GM18507 (cell line): ENCODE measurements at places on chromosomes 7 and 10.

DNA sequence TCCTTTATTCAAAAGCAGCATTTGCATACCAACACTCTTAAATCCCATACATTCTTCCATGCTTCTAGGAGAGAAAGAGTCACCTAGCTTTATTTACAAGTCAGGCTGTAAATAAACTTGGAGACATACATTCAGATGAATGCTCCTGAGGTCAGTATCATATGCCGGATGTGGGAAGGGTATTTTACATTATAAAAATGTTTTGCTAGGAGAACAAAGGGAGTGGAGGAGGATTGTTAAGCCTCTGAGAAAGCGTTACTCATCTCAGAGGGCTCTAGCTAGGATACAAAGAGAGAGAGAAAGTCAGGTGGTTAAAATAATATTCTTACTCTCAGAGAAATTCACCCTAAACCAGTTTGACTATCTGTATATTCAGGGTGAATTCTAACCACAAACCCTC lies 300.9 kb upstream of the NPSR1 start:
- DNase-seq, result no peak

DNA sequence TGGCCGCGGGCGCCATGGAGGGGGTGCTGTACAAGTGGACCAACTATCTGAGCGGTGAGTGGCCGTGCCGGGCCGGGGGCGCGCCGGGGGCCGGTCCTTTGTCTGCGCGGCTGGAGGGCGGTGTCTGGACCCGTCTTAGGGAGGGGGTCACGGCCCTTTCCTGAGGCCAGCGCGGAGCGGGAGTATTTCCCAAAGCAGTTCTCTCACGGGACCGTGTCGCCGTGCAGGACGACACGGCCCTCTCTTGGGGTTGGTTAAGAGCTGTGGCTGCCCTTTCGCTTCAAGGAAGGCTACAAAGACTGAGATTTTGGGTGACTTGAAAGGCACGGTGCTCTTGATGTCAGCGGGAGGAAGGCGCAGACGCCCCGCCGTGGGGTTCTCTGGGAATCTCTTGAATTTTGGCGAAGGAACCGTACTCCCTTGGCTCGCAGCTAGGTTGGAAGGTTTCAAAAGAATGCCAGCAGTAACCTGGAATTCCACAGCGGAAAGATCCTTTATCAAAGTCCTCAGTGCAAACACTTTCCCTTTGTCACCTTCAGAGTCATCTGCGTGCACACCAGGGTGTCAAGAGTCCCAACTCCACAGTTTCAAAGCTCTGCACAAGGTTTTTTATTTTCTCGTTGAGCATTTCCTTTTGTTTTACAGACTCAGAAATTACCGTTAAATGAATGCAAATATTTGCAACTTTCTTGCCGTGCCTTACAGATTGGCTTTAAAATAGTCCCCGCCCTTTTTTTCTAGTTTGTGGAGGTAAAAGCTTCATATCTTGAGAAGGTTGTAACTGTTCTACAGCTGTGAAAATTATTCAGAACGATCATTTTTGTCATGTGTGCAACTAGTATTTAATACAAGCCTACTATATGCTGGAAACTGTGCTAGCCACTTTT lies 780 bp downstream of the PLEKHA8 start:
- DNase-seq, result no peak

GRCh38 chr10:101354328-101355071 lies 535 bp downstream of the BTRC start:
- DNase-seq, result no peak

GRCh38 chr7:101112233-101112632 lies 14.7 kb upstream of the SERPINE1 start:
- DNase-seq, result no peak

GRCh38 chr7:85039196-85039923 lies 147.5 kb downstream of the SEMA3D start:
- no peak for DNase-seq

DNA sequence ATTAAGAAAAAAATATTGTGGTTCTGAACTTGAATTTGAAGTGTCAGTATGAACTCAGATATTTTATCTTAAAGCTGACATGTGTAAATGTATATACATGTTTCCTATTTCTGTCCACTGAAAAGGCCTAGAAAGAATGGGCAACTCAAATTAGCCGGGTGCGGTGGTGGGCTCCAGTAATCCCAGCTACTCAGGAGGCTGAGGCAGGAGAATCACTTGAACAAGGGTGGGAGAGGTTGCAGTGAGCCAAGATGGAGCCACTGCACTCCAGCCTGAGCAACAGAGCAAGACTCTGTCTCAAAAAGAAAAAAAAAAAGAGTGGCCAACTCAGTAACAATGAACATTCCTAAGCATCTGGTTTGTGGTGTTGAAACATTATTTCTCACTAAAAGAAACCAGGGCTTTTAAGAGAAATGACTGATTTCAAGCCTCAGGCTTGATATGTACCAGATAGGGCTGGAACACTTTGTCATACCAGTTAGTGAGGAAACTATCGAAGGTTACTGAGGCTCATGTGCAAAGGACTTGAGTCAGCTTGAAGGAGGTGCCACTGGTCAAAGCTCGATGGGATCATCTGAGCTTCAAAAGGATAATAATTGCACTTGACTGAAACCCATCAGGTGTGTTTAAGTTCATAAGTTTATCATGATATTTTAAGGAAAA lies 40.5 kb downstream of the AOAH start:
- no peak for DNase-seq

- DNase-seq, result no peak
Observed at GRCh38 chr10:3714967-3715366, 70.0 kb downstream of the KLF6 start.

GRCh38 chr7:132488634-132489302 lies 87.5 kb downstream of the PLXNA4 start:
- DNase-seq, result no peak

GRCh38 chr10:5971315-5971832 lies 6.0 kb downstream of the IL15RA start:
- DNase-seq, result no peak

- no peak for DNase-seq
Observed at GRCh38 chr7:54989453-54990225, 29.2 kb upstream of the EGFR start.

GRCh38 chr10:118729641-118730258 lies 25.0 kb downstream of the CACUL1 start:
- no peak for DNase-seq

DNA sequence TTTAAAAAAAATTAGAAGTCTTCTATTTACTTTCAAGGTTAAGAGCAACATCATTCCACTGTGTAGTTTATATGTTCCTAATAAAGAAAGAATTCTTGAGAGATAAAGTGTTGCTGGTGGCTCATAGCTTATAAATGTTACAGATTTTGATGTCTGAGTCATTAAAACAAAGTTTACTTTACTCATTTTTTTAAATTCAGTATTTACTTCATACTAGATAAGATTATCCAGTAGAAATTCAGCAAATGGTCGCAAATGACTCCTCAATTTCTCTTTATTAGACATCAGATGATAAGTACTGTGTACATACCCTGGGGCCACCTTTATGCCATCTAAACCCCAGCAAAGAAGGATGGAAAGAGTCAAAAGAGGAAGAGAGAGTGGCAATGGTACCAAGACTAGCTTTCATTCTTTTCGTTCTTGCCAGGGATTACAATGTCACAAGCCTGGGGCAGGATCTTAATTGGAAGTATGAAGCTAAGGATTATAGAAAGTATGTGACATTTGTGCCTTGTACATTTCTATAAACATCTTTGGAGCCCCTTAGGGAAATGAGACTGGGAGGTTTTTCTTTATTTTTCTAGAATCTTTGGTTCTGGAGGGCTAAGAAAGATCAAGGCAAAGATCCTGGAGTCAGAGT lies 206.1 kb downstream of the CHRM2 start:
- no peak for DNase-seq

DNA sequence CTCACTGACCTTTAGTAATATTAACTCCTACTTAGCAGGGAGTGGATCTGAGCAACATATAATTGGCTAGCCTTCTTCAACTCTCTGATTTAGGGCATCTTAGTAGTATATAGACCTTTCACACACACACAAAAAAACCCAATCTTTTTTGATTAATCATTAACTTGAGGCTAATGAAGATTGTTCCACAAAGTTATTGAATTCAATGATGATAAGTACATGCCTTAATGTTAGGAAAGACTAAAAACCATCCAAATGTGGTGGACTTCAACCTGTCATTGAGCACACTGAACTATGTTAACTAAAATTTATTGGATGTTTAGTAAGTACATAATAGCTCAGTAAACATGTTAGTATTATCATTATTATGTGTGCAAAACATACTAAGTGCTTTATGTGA lies 179.4 kb upstream of the SLC25A13 start:
- DNase-seq, result no peak

DNA sequence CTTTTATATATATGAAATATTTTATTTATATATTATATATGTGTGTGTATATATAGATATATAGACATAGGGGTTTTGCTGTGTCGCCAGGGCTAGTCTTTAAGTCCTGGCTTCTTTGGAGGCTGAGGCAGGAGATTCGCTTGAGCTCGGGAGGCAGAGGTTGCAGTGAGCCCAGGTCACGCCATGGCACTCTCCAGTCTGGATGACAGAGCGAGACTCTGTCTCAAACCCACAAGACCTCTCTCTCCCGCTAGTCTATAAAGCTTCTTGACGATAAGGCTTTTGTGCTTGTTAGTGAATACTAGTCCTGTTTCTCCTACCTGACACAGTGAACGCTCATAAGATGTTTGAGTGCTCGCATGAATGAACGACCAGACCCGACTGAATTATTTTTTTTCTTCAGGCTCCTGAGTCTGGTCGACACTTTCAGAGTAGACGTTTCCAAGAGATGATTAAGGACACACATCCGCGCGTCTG lies 577 bp upstream of the DDX21 start:
- DNase-seq, result peak; percentile 33

DNA sequence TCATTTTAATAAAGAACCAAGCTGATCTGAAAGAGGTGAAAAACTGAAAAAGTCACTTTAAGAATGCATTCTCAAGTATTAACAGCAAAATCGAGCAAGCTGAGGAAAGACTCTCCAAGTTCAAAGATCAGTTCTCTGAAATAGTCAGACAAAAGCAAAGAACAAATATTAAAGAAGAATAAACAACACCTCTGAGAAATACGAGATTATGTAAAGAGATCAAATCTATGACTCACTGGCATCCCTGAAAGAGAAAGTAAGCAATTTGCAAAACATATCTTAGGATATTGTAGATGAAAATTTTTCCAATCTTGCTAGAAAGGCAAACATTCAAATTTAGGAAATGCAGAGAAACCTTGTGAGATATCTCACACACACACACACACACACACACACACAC lies 138.4 kb upstream of the HGF start:
- no peak for DNase-seq

DNA sequence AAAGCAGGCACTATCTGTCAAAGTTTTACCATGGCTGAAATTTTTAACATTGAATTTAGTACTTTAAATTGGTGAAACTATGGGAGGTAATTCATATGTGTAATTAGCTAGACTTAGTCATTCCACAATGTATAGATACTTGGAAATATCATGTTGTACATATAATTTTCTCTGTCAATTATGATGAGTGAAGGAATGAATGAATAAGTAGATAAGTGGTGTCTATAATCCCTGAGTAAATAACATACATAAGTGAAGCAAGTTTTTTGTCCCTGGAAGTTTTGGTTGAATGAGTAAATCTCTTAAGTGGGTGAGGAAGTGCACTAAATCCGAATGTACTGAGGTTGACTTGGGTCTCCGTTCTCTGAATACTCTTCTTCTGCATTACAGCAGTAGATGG lies 201.0 kb downstream of the CSTF2T start:
- no peak for DNase-seq

DNA sequence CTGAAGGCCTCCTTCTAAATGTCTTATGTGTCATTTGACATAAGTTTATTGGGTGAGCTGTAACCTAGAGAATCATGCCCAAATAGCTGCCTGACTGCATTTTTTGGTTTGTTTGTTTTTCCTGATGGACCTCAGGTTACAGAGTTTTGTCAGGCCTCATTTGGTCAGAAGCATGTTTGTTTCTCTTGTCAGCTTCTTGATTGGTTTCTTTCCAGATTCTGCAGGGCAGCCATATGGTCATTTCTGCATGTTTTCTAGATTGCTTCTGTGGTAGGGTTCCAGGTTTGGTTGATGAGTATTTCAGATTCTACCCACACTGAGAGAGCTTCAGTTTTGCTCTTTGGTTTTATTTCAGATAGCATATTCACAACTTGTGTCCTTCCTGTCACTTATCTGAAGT lies 28.0 kb downstream of the GLCCI1 start:
- no peak for DNase-seq

DNA sequence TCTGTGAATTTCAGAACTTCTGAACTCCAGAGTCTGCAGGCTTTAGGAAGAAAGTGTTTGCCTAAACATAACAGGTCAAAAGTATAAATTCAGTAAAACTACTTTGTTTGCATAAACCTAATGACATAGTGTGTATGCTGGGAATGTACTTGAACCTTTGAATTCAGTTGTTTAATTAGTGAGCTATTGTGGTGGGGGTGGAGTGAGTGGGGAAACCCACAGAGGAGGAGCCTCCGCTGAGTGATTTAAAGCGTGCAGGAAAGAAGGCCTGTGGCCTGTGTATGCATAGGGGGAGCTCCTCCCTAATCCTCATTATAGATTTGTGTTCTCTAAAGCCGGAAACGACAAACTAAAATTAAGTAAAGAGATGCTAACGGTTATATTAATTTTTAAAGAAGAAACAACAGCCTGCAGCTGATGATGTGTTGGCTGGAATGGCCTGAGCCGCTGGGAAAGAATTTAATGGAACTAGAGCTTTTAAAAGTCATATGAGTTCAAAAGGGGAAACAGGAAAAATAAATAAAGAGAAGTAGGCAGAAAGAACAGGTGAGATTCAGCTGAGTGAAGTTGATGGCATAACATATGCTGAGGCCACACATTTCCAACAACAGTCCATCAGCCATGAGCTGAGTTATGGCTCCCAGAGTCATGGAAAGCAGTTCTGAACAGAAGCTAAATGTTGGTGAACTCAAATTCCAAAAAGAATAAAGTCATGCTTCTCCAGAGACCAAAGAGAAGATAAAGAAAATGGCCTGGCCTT lies 595.0 kb downstream of the GRM8 start:
- peak; percentile 22 for DNase-seq

DNA sequence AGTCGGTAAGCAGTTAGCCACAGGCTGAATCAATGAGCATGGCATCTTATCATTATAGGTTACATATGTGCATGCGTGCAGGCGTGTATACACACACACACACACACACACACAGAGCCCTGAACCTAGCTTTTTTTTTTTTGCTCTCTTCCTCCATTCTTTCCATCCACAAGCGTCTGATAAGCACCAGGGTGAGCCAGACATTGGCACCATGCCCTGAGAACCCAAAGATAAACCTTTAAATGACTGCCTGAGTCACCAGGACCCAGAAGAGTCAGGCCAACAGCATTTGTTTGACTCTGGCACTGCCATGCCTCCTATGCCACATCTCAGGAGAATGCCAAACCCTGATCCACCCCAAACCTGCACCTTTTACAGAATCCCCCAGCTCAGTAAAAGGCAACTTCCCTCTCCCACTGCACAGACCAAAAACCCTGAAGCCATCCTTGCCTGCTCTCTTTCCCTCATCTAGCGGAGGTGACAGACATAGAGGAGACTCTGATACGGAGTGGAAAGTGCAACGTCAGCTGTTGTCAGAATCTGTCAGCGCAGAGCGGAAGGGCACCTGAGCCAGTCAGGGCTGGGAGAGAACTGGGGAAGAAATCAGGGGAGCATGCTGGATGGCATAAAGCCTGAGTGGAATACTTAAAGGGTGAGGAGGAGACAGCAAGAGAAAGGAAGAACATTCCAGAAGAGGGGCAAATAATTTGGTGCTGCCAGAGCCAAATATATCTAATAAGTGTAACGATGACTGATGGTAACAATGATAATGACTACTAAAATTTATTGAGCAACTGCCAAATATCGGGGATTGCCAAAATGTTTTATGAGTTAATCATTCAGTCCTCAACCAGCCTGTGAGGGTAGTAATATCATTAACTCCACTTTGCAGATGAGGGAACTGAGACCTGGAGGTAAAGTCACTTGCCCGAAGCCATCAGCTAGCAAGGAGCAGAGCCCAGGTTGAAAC lies 3.2 kb downstream of the PARP12 start:
- no peak for DNase-seq
